ENCODE measurements at places on chromosomes 1 and 21. TPM values are rescaled to one million over a fixed set of nuclear protein-coding genes. Genes with fewer than 3 reads are reported as not detected.

DNA sequence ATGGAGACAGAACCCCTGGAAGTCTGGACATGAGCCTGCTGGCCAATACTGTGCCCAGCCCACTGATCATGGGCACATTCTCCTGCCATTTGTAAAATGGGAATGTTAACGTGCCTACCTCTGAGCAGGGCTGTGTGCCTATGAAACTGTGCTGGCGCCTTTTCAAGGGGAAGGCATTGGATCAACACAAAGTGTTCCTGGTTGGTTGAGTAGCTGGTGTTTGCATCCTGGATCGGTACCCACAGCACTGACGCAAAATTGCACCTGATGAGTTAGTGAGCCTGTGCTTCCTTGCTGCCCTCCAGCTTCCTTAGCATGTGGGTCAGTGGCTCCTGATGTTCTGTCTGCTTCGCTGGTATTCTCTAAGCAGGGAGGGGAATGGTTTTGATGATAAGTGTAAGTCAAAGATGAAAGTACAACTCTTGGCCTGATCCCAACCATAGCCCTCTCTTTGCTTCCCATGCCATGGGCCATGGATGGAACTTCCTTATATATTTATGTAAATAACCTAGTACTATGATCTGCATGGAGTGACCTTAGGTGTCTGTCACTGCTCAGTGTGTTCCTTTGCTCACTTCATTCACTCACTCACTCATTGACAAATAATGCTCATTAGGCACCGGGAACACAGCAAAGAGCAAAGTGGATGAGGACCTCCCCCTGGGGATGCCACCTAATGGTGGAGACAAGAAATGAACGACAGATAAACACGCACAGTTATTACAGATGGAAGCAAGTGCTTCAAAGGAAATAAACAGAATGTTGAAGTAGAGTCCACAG, 22.7 kb downstream of the MAB21L3 start:
- no peak for DNase-seq

GRCh38 chr1:229871078-229871676, 195.9 kb upstream of the GALNT2 start:
- no peak for DNase-seq

DNA sequence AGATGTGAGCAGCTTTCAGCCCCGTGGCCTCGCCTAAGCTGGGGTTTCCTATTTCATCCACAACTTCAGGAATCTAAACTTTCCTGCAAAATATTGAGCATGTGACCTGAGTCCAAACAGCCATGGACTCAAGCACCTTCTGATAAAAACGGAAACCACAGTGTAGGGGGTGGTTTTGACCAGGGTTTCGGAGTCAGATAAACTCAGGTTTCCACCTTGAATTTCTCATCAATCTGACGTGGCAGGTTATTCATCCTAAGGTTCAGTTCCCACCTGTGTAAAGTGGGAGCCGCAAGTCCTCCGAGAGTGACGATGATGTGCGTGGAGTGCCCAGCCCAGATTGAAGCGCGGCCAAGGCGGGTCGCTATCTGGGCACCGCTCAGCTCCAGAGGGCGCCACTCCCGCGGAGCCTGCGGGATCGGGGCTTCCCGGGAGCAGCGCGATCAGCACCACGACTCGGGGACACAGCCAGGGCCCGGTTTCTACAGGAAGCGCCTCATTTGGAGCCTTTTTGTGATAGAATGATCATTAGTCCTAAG, 871 bp upstream of the ETS2 start:
- peak; percentile 54 for DNase-seq

DNA sequence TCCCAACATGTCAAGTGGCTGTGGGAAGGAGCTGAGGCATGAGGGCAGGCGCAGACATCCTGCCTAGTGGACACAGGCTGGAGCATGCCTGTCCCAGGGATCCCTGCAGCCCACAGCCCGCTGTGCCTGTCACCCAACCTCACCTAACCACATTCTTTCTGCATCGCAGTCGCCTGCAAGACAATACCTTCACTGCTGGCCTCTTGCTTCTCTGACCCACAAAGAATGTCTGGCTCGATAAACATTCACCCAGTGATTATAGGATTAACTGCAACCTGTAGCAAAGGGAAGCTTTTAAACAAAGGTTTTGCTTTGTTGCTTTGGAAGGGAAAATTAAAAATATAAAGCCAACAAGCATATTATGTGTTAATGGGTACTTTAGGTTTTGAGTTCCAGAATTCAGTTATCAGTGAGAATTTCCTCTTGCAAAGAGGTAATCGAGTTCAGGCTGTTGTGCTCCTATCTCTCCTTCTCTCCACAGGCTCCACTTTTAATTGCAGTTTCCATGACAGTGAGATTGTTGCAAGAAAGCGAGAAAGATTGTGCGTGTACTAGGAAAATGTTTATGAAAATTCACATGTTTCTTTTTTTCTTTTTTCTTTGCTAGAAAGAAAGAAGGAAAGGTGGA, 40.0 kb upstream of the ZNF648 start:
- DNase-seq: no peak

DNA sequence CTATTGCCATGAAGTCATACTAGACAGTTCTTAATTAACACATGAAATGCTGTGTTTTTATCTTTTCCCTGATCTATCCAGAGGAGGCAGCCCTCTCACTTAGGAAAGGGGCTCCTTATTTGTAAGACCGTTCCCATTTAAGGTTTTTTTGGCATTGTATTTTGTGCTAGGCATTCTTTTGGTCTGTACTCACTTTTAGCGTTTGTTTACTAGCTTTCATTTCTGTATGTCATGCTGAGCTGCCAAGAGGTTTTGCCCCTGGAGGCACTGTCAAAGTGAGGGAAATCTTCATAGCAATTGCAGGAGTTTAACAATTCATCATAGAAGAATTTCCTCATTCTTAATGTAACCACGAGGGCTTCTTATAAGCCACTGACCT, 59.5 kb downstream of the MTR start:
- no peak for DNase-seq

DNA sequence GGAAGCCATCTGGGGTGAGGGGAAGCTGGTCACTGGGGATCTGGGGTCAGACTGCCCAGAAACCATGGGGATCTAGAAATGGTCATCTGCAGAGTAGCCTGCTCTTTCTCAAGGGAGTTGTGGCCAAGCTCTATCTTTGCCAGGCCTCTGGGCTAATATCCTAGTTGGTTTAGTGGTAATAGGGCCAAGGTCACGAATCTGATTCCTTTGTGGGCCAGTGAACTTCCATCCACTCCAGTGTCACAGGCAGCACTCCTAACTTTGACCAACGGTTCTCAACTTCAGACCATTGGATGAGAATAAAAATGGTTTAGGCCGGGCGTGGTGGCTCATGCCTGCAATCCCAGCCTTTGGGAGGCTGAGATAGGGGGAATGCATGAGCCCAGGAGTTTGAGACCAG, 28.1 kb upstream of the PPP2R5A start:
- no peak for DNase-seq

GRCh38 chr21:46159841-46160656, 4.7 kb upstream of the FTCD start:
- DNase-seq: no peak

GRCh38 chr1:187773168-187773567, 944.4 kb downstream of the PLA2G4A start:
- DNase-seq: no peak

GRCh38 chr1:117802531-117803257, 126.7 kb downstream of the GDAP2 start:
- DNase-seq: no peak

GRCh38 chr1:194378517-194378916, 1192.1 kb upstream of the B3GALT2 start:
- no peak for DNase-seq

DNA sequence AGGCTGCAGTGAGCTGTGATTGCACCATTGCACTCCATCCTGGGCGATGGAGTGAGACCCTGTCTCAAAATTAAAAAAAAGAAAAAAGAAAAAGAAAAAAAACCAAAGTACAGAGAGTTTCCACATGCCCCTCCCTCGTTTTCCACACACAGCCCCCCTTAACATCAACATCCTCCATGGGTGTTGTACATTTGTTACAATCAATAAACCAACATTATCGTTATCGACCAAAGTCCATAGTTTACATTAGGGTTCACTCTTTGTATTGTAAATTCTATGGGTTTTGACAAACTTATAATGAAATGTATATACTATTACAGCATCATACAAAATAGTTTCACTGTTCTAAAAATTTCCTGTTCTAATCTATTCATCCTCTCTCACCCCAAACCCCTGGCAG, 15.9 kb upstream of the TINAGL1 start:
- DNase-seq: no peak

DNA sequence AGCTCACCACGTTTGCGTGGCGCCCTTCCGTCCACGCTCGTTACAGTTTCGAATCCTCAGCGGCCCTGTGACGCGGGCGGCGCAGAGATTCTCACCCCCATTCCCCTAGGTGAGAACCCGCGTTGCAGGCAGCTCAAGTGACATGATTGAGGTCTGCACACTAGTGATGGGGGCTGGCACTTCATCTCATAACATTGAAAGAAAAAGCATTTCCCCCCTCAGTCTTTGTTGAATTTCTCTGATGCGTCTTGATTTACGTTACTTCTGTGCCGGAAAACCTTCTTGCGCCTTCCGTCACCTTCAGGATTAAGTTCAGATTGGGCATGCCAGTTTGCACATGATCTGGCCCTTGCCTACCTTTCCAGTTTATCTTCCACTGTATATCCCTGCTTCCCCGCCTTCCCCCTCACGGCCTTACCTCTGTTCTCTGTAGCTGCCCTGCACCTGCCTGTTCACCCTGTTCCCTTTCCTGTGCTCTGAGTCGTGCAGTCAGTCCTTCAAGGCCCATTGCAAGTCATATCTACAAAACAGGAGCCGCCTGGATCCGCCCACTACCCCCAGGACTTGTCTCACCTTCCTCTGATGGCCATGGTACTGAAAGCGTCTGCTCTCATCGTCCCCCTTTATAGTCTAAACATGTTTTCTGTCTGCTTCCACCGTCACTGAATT, 1.1 kb downstream of the CTPS1 start:
- DNase-seq: peak; percentile 79

DNA sequence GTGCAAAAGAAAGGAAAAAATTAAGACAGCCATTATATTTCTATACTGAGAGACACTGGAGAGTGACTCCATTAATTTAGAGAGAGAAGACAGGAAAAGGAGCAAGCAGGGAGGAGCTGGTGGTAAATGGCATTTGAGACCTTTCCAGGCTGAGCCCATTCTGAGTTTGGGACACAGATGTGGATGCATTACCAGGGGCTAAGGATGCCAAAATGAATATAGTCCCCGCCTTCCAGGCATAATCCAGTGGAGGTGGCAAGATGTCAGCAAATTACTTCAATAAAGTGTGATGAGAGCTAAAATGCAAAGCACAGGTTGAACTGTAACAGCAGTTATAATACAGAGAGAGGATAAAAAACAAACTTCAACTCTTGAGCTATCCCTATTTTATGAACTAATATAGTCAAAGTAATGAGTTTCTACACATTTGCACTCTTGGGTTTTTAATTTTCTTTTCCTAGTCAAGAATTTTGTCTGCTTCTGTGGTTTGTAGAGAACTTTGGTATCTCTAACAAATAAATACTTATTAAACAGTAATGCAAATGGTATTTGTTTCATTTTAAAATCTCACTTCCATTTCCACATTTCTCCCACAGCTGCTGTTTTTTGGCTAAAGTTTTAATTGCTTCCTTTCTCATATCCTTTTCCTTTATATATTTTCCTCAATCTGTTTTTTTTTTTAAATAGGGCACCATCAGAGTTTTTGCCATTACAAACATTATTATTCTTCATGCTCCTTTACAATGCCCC, 228.2 kb upstream of the KCNK2 start:
- no peak for DNase-seq

GRCh38 chr1:43770111-43770510, 62.8 kb downstream of the ST3GAL3 start:
- DNase-seq: no peak

GRCh38 chr1:81406292-81406999, 394.3 kb upstream of the ADGRL2 start:
- no peak for DNase-seq

GRCh38 chr1:61447968-61448430, 276.9 kb downstream of the TM2D1 start:
- no peak for DNase-seq

GRCh38 chr1:111441573-111442192, 7.4 kb downstream of the WDR77 start:
- peak; percentile 81 for DNase-seq

DNA sequence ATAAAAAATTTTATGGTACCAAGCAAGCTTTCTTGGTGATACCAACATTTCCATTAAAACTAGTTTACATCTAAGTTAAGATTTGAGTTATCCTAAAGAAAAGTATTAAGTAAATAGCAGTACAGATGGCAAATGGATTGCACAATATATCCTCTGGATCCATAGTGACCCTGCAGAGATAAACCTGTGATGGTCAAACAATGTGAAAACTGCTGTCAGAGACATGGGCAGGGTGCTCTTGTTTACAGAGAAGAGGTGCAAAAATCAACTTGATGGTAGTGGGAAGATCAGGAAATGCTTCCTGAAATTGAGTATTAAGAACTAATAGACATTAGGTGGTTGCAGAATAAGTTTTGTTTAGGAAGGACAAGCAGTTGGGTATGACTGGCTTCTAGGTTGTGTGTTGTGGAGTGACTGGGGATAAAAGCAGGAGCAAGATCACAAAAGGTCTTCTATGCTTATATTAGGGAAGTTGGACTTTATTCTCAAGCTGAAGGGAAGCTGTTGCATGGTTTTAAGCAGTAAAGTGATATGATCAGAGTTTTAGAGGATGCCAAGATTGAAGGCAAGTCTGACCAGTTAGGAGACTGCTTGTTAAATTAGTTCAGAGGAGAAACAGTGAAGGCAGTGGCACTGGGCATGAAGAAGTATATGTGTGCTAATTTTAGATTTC, 9.9 kb downstream of the TTC3 start:
- DNase-seq: no peak

GRCh38 chr1:201673093-201673492, 134.2 kb downstream of the NAV1 start:
- DNase-seq: no peak

GRCh38 chr1:18234790-18235242, 127.2 kb downstream of the IGSF21 start:
- peak; percentile 45 for DNase-seq

GRCh38 chr1:181345146-181345545, 138.2 kb upstream of the CACNA1E start:
- DNase-seq: no peak

GRCh38 chr1:121458291-121459048, 273.7 kb downstream of the SRGAP2C start:
- DNase-seq: no peak

- peak; percentile 90 for DNase-seq
These were observed 45.3 kb downstream of the MRPL39 start for GRCh38 chr21:25561668-25562641.

DNA sequence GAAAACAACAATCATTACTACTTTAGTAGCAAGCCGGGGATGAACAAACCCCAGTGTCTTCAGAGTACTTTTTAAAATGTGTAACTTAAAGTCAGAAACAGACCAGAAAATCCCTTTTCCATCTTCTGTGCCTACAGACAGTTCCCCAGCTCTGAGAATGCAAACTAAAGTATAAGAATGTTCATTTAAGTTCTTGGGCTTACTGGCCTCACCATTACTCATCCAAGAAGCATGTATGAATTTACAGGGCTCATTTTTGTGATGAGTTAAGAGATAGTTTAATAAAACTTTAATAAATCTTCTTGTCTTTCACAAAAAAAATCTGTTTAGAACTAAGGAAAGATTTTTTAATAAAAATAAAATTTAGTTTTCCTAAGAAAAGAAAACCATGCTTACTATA, 4.6 kb downstream of the LPGAT1 start:
- no peak for DNase-seq

GRCh38 chr1:210438928-210439841, 110.5 kb downstream of the HHAT start:
- no peak for DNase-seq

The SPATA21 gene
- total RNA-seq: not detected

The GUCA2A gene
- total RNA-seq: not detected

The AXDND1 gene
- total RNA-seq: 0.27 TPM

The WNT9A gene
- total RNA-seq: not detected

The FALEC gene
- not detected for total RNA-seq

The TCHHL1 gene
- total RNA-seq: not detected

The TPTE gene
- total RNA-seq: not detected

The CHAF1B gene
- total RNA-seq: 30.9 TPM

The CRYAA gene
- not detected for total RNA-seq
